ENCODE measurements at places on chromosomes 16 and 17.

GRCh38 chr16:11056993-11057649, 112.8 kb downstream of the CLEC16A start:
- no peak for DNase-seq

DNA sequence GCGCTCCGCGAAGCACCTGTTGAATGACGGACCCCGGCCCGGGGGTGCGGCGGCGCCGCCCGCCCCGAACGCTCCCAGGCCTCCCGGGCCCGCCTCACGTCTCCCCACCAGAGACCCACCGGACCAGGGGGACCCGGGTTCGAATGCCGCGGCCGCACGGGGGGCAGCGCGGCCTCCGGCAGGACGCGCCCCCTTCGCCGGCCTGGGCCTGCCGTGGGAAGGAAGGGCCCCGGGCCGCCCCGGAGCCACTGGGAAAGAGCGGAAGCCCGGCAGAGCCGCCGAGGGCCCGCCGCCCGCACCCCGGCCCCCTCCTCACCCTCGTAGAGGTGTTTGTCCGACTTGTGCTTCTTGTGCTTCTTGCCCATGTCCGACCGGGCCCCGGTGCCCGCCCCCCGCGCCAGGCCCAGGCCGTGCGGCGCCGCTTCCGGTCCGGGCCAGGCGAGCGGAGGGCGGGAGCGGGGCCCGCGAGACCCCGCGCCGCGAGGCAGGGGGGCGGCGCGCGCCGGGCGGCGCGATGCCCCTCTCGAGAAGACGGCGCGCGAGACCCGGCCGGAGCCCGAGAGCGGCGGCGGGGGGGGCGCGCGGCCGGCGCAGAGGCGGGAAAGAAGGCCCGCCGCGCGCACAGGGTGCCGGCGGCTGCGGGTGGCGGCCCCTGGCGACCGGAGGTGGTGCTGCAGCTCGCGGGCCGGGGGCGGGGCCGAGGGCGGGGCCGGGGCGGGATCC, at the start of gene BRD7:
Gene BRD7, minus strand, starts transcription at position 579 of the 723 bp plus-strand sequence. Its CDS starts 214 bp downstream, at position 365.
- DNase-seq, result peak; percentile 69

DNA sequence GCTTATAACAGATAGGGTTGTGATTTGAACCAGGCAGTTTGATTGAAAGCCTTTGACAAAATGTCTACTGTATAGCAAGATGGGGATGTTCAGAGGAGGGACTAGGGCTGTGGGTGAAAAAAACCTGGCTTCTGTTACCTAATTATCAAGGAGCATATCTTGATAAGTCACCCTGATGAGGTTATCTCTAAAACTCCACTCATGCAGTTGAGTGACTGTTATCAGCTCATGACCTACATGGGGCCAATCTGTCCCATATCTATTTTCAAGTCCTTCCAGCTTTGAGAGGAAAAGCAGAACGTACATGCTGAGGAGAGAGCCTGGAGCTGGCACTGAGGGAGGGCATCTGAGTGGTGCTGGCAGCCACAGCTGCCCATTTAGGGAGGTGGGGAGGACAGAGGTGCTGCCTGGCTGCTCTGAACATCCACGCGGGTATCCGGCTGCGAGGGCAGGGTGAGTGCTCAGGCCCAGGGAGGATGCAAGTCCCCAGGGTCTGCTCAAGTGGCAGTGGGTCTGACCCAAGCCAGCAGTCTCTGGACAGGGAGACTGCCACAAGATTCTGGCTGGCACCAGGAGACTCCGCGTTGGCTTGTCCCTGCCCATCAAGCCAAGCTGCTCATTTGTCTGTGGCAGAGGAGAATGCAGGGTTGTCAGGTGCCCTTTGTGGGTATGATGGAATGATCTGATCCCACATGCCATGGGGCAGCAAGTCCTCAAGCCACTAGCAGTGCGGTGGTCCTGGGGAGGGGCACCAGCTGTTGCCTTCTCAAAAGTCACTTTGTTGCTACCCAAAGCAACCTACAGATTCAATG, 29.2 kb downstream of the ATPAF2 start:
- no peak for DNase-seq

- no peak for DNase-seq
Measured at GRCh38 chr17:28330671-28331070, 4.6 kb downstream of the IFT20 start.

GRCh38 chr16:58127033-58127556, 2.1 kb downstream of the CFAP20 start:
- no peak for DNase-seq

DNA sequence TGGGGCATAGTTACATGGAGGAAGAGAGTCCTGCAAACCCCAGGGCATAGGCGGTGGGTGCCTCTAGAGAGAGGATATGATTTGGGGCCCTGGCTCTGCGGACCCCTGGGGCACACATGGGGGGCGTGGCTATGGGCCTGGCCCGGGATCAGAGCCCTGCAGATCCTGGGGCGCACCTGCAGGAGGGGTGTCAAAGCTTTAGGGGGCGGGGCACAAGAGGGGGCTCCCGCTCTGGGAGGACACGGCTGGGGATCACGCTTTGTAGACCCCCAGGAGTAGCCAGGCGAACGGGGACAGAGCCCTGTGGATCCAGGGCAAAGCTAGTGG, 497 bp downstream of the BCL7C start:
- no peak for DNase-seq

GRCh38 chr17:80455784-80456183, 20.6 kb downstream of the NPTX1 start:
- no peak for DNase-seq

- peak; percentile 49 for DNase-seq
Measured at GRCh38 chr16:80583466-80583865, 42.7 kb downstream of the DYNLRB2 start.

DNA sequence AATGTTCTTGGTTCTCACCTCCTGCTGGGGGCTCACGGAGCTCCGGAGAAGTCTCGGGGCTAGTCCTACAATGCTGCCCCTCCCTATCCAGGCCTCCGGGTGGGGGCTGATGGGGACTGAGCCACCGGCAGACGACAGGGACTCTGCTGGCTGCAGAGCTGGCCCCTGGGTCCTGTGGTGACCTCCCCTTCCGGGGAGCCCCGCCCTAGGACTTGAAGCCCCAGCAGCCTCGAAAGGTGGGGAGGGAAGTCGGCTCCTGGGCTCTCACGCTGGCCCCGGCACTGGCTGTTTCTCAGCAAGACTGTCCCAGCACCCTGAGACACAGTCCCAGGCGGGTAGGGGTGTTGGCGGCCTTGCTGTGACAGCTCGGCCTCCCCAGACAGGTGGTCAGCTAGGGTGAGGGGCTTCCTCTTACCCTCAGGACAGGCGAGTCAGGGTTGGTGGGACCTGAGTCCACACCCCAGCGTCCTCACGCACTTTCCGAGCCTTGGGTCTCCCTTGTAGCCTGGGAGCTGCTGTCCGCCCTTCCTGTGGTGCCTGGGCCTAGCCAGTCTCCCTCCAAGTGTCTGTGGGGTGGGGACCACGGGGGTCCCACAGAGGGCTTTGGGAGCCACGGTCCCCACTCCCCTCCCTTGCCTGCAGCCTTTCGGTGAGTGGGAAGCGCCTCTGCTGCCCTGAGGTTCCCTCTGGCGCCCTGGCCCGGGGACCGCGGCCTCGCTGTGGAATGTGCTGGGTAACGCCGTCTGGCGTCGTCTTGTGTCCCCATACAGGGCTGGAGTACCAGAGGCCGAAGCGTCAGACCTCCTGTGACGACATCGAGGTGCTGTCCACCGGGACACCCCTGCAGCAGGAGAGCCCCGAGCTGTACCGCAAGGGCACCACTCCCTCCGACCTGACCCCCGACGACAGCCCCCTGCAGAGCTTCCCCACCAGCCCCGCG, 76.6 kb downstream of the KLHDC4 start:
- no peak for DNase-seq

DNA sequence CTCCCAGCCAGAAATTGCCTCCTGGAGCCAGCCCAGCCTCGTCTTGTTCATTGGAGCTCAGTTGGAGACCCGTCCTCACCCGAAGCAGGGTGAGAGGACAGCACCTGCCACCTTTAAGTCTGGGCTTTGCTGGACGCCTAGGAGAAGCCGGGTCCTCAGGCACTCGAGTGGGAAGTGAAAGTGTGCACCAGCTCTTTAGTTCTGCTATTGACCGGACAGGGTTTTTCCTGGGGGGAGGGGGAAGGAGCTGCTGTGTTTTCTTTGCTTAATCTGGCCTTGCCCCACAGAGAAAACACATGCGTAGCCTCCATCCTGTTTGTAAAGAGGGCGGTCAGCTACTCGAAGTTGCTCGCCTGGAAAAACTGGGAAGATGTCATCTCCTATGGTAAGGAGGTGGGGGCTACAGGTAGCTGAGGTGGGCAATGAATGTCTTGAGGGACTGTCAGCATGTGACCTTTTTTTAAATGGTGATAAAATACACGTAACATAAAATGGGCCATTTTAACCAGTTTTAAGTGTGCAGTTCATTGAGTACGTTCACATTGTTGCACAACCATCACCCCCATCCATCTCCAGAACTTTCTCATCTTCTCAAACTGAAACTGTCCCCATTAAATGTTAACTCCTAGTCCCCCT, 34.4 kb downstream of the CMIP start:
- DNase-seq, result no peak

- DNase-seq, result no peak
Measured at GRCh38 chr17:45320349-45320930, 3.6 kb upstream of the MAP3K14 start.

DNA sequence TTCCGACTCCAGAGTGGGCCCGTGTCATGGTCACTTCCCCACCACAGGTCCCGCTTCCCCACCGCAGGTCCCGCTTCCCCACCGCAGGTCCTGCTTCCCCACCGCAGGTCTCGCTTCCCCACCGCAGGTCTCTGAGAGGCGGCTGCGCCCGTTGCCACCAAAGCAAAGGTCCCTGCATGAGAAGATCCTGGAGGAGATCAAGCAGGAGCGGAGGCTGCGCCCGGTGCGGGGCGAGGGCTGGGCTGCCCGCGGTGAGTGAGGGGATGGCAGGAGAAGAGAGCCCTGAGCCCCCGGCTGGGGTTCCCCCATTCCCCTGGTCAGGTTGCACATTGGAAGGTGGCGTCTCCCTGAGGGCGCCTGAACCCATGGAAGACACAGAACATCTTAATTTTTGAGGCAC, 17.4 kb upstream of the TCF25 start:
- DNase-seq, result no peak

- DNase-seq, result no peak
Measured at GRCh38 chr17:72287586-72287985, 166.8 kb downstream of the SOX9 start.

DNA sequence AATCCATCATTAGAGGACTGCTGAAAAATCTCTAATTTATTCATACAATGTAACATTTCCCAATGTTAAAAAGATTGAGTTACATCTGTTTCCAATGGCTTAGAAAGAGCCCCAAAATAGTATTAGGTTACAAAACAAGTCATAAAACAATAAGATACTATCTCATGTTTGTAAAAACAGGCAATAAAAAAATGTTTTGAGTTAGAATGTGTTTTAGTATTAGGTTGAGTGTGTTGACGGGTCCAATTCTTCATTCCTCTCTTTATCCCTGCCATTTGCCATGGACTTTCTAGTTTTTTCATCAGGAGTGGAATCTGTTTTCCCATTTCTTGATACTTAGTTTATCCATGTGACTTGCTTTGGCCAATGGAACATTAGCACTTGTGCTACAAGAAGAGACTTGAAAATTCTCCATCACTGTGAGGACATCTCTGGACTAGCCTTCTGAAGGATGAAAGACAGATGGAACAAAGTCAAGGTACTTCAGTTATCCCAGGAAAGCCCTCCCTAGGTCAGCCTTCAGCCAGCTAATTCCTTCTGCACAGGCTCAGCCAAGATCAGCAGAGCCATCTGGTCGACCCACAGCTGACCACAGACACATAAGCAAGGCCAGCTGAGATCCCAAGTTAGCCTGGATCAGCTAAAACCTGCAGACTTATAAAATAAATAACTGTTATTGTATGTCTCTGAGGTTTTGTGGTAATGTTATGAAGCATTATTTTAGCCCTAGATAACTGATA, 83.3 kb downstream of the HS3ST3A1 start:
- DNase-seq, result no peak

- no peak for DNase-seq
Measured at GRCh38 chr17:66445229-66445628, 142.8 kb downstream of the PRKCA start.

- no peak for DNase-seq
Measured at GRCh38 chr16:83171396-83171795, 544.6 kb downstream of the CDH13 start.

DNA sequence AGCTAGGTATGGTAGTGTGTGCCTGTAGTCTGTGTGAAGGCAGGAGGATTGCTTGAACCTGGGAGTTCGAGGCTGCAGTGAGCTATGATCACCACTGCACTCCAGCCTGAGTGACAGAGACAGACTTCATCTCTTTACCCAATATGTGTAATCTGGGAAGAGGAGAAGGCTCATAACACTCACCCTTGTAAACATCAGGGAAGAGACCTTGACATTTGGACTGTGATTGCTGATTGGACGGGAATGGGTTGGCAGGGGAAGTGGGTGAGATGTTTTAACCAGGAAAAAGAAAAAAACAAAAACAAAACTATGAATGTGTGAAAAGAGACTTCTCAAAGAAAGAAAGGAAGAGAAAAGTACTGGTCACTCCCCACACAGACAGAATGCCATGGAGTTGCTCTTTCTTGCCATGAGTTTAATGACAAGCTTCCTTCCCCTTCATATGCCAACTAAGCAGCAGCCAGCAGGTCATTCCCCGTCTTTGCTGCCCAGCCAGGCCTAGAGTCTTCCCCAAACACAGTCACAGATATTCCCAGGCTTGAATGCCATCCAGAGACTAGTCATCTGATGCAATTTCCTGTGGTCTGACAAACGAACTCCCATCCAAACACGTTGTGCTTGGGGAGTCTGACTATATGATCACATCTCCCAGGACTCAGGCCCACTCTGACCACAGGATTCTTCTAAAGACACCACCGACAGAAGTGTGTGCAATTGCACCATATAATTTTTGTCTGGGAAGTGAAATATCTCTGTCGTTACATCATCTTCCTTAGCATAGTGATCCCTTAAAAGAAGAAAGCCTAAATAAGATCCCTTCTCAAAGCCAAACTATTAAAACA, 3.6 kb upstream of the XAF1 start:
- DNase-seq, result peak; percentile 78

- DNase-seq, result no peak
Measured at GRCh38 chr16:11024333-11025053, 80.1 kb downstream of the CLEC16A start.

- no peak for DNase-seq
Measured at GRCh38 chr16:64742455-64743223, 379.2 kb downstream of the CDH11 start.

DNA sequence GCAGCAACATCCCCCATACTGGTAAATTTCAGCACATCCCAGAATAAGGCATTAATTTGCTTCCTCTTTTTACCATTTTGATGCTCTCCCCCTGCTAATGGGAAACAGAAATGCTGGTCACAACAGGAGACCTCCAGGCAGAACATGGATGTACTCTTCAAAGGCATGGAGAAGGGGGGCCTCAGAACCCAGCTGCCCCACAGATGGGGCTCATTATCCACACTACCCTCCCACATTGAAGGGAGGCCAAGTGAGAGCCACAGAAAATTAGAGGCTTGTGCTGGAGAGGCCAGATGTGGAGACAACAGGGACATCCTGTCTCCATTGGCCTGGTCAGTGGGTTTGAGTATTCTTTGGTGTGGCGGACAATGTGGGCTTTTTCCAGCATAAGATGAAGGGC, 150.1 kb upstream of the CDH11 start:
- no peak for DNase-seq

- no peak for DNase-seq
Measured at GRCh38 chr16:55971447-55971846, 96.3 kb upstream of the CES5A start.
